ENCODE measurements at places on chromosomes 16 and 17.

- DNase-seq = no peak
Measured at GRCh38 chr17:3845291-3845620, 790 bp downstream of the NCBP3 start.

GRCh38 chr16:724188-725040, 1.8 kb downstream of the CCDC78 start:
- no peak for DNase-seq

DNA sequence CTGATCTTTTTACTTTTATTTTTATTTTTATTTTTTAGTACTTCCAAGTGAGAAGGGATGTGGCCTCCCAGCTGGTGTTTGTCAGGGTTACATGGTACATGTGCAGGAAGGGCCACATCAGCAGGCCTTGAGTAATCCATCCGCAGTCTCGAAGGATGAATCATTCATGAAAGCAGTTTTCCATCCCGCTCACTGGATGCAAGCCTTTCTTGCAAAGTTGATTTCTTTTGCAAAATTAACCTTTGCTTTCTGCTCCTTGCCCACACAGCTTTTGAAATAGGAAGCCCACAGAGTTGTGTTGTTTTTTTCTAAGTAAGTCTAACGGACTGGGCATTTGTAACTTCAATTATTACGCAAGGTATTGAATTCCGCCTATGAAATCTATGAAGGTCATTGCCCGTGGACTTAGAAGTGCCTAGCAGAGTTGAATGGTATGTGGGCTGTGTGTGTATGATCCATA, 157.4 kb downstream of the PRKCA start:
- no peak for DNase-seq

GRCh38 chr17:31462261-31462660, 70.8 kb downstream of the RAB11FIP4 start:
- no peak for DNase-seq

DNA sequence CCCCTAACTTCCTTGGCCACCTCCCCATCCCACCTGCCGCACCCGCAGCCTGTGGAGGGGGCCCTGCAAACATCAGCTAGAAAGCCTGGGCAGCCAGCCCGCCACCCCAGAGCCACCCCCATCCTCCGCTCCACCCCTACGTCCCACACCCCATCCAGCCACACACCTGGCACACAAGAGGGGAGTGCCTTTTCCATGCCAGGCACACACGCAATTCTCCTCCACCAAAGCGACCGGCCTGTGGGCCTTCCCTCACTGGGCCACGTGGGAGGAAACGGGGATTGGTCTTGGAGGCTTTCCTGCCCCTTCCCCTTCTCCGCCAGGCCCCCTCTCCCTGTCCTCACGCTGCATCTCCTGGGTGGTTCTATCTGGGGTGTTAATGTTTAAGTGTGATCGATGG, 48.7 kb upstream of the TNRC6C start:
- DNase-seq = no peak

DNA sequence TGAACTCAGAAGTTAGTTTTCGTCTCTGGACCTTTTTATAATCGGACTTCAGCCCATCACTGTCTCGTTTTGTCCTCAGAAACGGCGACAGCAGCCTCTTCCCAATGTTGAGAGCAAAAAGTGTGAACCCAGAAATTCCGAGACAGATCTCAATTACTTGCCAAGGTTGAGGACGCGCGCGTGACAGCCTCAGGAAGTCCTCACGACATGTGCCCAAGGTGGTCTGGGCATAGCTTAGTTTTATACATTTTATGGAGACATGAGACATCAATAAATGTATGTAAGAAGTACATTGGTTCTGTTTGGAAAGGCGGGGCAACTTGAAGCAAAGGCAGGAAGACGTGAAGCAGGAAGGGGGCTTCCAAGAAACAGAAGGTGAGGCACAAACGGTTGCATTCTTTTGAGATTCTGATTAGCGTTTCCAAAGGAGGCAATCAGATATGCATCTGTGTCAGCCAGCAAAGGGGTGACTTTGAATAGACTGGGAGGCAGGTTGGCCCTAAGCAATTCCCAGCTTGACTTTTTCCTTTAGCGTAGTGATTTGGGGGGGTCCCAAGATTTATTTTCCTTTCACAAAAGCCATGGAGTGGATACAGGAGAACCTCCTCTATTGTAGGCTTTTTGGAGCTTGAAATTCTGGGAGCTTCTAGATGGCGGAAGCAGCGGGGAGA, 583 bp upstream of the ZNF747 start:
- DNase-seq = no peak

DNA sequence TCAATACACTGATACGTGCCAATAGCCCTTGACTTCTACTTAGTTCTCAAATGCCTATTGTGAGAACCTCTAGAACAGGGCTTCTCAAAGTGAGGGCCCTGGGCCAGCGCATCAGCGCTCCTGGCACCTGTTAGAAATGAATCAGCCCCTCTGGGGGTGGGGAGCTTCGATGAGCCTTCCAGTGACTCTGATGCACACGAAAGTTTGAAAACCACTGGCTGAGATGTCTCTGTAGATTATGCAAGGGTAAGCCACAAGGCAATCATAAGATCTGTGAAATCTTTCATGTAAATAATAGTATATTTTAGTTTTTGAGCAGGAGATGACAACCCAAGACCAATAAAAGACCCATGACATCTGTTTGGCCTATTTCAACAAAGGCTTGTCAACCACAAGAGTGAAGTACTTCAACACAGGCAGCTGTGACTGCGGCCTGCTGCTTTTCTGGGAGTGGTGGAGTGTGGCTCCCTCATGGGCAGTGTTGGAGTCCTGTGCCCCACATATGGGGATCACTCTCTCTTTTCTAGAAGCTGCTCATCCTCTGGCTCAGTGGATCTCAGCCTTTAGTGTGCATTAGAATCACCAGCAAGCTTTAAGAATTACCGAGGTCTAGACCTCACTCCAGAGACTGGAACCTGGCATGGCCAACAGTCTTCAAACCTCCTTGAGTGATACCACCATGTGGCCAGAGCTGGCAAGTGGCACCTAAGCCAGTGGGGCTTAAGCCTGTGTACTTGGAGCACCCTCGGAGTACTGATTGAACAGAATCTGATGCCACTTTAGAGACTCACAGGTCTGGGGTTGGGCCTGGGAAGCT, 5.8 kb downstream of the MTHFSD start:
- DNase-seq = no peak

- DNase-seq = no peak
Measured at GRCh38 chr16:35678-36305, 17.6 kb downstream of the POLR3K start.

- no peak for DNase-seq
Measured at GRCh38 chr17:17457680-17458079, 19.1 kb upstream of the MED9 start.

- peak; percentile 96 for DNase-seq
Measured at GRCh38 chr16:85395207-85395912, 217.8 kb upstream of the GSE1 start.

DNA sequence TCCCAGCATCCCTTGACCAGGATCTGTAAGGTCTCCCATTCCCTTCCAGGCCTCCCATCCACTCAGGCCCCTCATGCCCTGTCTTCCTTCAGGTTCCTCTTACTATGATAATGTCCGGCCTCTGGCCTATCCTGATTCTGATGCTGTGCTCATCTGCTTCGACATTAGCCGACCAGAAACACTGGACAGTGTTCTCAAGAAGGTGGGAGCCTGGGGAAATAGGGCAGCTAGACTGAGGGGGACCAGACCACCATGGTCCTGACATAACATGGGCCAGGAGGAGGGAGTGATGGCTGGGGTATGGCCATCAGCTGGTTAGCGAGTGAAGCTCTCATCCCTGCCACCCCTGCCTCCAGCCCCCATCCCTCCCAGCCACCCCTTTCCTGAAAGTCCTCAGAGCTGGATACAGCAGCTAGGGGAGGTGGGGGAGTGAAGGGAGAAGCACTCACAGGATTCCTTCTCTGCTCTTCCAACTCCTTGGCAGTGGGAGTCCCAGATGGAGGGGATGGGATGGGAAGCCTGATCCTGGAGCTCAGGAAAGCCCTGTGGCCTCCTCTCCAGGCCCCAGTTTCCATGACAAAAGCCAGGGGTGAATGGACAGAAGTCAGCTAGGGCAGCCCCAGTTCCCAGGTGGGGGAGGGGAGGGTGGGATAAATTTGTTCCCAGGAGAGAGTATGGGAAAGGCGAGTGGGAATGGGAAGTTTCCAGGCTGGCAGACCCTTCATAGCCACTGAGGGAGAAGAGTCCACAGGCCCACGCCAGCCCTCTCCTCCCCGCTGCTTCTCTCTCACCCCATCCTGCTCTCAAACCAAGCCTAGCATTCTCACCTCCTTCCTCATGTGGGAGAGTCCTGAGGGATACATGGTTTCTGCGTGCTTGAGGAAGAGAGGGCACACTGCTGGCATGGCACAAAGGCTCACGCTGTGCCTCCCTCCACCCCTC, 2.3 kb downstream of the RND2 start:
- no peak for DNase-seq

GRCh38 chr16:72815348-72816318, 232.3 kb downstream of the ZFHX3 start:
- DNase-seq = no peak

DNA sequence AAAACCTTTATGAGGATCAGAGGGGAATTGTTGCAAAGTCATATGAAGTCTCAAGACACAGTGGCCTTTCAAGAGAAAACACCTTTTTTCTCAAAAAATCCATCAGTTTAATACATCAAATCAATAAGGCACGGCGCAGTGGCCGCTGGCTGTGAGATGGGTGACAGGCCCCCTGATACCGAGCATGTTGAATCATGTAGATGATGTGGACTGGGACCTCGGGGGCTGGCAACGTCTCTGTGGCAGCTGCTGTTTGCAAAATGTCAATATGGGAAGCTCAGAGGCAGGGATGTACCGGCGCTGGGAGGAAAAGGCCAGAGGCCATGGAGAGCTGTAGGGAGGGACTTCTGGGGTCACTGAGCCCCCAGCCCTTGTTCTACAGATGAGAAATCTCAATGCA, 169.1 kb downstream of the GSG1L start:
- DNase-seq = no peak

DNA sequence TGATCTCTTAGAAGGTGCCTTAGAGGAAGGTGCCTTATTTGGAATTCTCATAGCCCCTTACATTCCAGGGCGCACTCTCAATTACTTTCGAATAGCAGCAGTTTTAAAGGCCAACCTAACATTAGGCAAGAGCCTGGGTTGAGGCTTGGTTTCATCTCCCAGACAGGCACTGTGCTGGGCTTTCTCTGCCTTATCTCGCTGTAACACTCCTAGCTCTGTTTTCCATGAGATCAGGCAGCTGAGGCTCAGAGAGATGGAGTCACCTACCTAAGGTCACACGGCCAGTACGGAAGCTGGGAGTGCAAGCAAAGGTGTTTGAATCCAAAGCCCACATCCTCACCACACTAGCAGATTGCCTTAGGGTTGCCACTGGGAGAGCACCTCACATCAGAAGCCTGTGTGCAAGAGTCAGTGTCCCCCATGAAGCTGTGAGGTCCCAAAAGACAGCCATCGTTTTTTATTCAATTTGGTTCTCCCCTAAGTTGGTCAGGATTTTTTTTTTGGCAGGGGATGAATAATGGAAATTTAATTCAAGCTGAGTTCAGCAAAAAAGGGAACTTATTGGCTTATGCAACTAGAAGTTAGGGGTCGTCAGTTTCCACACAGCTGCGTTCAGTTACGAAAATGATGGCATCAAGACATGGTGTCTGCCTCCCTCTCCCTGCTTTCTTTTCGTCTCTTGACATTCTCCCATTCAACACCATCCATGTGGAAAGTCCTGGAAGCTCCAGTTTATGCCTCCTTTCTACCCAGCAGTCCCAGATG, 206.4 kb downstream of the KATNIP start:
- DNase-seq = no peak
